GM12865 (cell line): ENCODE measurements at places on chromosomes 16 and 17.
A peak's percentile ranks its signal among the peaks of the same experiment; 100 is the strongest.

DNA sequence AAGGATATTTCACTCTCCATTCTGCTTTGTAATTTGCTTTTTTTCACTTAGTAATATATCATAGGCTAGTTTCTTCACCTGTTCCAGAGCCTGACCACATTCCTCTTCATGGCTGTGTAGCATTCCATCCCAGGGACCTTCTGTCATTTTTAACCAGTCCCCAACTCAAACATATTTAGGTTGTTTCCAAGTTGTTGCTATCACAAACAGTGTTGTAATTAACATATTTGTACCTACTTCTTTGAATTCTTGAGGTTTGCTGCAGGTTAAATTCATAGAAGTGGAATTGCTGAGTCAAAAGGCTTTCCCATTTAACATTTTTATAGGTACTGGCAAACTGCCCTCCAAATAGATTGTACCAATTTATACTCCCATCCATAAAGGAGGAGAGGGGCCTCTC is 65.1 kb upstream of the MED9 start:
- DNase-seq = no peak

DNA sequence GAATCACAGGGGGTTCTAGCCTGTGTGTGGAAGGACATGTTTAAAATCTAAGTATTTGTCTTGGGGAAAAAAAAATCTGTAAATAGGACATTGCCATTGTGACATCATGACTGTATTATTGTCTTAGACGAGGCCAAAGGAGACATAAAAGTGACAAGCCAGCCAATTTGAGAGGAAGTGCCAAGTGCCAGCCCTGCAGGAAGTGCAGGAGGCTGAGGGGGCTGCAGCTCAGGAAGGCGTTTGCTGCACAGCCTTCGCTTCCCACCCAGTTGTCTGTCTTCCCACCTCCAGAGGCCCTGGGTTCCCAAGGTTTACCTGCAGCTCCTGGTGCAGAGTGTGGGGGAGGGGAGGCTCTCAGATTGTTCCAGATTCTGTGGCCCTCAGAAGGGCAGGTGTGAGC is 1.3 kb downstream of the ADCY7 start:
- no peak for DNase-seq

GRCh38 chr17:57861000-57861789 is 11.4 kb upstream of the MRPS23 start:
- DNase-seq = peak; percentile 42

- DNase-seq = no peak
Observed at GRCh38 chr16:57667526-57668262, 412 bp upstream of the ADGRG3 start.

DNA sequence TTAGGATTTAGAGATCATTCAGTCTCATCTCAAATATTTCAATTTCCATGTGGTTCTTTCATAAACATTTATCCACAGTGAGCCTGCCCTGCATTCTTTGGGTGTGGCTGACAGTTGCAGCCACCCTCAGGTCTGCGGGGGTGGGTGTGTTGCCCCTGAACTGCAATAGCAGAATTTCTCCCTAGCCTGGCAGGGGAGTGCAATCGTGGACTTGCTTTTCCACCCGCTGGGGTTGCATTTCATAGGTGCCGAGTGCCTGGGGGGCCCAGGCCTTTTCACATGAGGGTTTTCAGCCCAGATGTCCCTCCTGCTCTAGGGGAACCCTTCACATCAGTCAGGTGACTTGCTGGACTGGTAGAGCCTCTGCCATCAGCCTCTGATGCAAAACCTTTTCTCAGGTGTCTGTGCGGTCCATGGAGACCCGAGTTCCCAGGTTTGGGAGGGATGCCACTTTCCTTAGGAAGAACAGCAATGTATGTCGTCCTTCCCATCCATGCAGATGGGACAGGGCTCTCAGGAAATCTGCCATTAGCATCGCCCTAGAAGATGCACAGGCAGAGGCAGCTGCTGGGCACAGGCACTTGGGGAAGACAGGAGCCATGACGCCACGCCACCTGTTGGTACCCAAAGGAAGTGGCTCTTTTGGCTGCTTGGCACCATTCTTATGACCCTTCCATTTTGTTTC is 2.4 kb upstream of the USP36 start:
- peak; percentile 81 for DNase-seq

- DNase-seq = no peak
Observed at GRCh38 chr17:57569853-57570252, 175.2 kb downstream of the CCDC182 start.

- DNase-seq = no peak
Observed at GRCh38 chr17:83150369-83151055, 71.1 kb downstream of the METRNL start.

- no peak for DNase-seq
Observed at GRCh38 chr17:37182786-37183465, 192.9 kb upstream of the C17orf78 start.

DNA sequence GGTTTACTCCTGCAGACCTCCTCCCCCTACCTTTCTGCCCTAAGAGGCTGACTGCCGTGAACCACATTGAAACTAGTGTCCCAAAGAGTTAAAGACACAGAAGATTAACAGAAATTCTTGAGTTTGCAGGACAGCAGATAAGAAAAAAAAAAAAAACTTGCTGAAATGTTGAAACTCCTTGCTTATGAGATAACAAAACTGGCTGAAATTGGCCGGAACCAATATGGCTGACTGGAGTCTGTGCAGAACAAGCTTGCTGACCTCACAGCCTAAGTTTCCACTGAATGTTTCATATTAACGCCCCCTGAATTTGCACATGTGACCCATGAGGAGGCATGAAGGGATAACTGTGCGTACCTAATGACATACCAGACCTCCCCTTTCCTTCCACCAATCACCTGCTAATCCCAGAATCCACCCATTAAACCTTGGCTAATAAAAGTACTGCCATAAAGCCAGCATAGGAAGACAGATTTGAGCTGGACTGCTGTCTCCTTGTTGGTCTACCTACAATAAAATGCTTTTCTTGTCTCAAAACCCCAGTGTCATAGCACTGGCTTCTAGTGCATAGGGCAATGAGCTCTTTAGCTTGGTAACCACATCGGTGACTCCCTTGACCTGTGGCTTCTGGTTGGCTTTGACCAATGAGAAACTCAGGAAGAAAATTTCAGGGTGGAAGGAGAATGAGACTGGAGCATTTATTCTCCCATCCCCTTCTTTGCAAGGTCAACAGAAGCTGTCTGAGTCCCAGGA is 80.1 kb downstream of the PMP22 start:
- DNase-seq = no peak

GRCh38 chr16:76653390-76654026 is 376.3 kb downstream of the CNTNAP4 start:
- DNase-seq = peak; percentile 73

DNA sequence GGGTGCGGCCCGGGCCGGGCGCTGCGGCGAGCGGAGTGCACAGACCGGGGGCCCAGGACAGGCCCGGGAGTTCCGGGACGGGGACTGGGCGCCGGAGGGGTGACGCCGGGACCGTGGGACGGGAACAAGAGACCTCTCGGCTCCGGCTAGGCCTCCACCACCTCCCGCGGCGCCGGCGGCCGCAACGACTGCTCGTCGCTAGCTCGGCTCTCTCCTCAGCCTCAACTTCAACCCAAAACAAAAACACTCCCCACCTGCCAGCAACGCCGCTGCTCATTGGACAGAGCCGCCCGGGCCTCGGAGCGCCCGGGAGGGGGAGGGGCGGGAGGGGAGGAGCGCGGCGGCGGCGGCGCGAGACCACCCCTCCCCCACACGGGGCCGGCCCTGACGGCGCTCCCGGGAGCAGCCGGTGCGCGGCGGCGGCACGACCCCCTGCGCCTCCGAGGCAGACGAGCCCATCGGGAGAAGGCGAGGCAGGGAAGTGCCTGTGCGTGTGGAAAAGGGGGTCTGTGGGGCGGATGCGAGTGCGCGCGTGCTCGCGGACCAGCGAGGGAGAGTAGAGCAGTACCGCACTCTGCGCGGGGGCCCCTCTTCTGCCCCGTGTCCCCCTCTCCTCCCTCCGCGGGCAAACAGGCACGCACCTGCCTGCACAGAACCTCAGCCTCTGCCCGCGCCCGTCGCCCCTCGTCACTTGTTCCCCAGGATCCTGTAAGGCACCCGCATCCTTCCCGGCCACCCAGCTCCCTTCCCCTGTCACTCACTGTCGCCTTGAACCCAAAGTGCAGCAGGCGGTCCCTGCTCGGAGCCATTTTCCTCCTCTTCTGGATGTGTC is at the start of gene FBXL20:
Gene FBXL20 (minus strand): TSS at position 215 of the 832 bp plus-strand sequence. CDS start 224 bp downstream, outside the sequence.
- DNase-seq = peak; percentile 92

GRCh38 chr17:38405654-38406053 is 22.6 kb upstream of the ARHGAP23 start:
- no peak for DNase-seq

DNA sequence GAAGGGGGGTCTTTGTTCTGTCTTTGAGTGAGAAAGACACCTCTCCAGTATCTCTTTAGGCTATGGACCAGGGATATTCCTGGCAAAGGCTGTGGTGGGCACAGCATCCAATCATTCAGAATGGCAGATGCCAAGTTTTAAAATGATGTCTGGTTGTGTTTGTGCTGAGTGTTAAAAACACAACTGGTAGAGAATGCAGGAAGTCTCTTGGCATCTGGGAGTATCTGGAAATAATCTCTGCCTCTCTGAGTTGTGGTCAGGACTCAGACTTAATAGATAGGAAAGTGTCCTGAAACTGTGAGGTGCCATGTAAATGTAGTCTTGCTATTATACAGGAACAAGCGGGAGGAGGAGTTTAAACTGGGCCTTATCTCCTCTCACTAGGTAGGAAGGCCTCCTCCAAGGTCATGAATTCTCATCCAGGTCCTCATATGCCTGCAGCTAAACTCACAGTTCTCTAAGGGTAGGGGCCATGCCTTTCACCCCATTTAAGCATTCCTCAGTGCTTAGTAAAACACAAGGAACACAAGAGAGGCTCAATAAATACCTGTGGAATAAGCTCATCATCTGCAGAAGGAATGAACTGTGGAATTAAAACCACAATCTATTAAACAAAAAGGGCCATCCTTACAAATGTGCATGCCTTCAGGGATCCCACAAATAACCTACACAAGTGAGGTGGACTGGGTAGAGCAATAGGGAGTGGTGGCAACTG is 317.6 kb downstream of the CBLN1 start:
- DNase-seq = no peak

- DNase-seq = no peak
Observed at GRCh38 chr16:17769065-17769464, 298.3 kb upstream of the XYLT1 start.

- DNase-seq = no peak
Observed at GRCh38 chr17:21676281-21677111, 15.8 kb upstream of the KCNJ18 start.

DNA sequence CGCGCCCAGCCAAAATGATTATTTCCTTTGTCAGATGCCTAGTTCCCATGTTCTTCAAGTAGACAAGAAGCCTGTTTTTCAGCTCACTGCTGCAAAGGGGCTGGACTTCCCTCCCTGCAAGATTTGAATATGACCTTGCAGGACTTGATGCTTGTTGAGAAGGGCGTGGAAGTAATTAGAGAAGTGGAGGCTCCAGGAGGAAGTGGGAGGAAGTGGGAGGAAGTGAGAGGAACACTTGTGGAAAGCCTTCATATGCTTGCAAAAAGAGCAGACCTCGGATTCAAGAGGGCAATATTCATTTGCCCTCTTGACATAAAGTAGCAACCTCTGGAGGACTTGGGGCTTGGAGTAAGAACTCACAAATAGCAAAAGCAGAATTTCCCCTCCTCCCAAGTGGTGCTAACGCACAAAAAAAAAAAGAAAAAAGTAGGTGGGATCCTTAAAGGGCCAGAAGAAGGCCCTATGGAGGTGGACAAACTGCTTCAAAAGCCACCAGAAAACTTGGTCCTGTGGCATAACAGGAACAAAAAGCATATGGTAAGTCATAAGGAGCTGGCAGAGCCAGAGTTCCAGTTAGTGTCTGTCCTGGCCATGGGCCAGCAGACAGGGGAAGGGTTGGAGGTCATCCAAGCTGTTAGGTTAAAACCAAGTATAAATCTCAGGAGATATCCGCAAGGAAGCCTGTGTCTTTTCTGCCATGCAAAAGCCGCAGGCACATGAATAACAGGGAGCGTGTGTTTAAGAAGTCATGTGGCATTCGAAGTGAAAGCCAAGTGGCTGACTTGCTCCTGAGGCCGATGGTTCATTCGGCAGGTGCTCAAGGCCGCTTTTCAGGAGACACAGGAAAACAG is 20.6 kb upstream of the PRKAR1A start:
- DNase-seq = peak; percentile 52

DNA sequence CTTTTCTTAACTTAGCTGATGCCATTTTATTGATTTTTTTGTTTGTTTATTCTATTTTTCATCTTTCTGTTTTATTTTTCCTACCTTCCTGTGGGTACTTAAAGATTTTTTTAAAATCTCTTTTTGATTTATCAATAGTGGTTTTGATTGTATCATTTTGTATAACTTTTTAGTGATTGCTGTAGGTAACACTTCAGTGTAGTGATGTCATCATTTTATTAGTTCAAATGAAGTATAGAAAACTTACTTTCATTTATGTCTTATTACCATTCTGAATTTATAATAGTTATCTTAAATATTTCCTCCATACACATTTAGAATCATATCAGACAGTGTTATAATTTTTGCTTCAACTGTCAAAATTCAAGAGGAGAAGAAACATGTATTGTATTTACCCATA is 115.9 kb downstream of the PHKB start:
- DNase-seq = no peak

GRCh38 chr17:20273741-20274500 is 193.4 kb downstream of the LGALS9B start:
- no peak for DNase-seq

GRCh38 chr17:10198509-10199249 is at the start of gene GAS7:
TSS of gene GAS7 (minus strand) at chr17:10198606.
- peak; percentile 41 for DNase-seq

- DNase-seq = no peak
Observed at GRCh38 chr17:42672038-42672437, 4.8 kb downstream of the PLEKHH3 start.

GRCh38 chr16:88618182-88618955 is 20.0 kb upstream of the IL17C start:
- DNase-seq = no peak

GRCh38 chr17:82638183-82638773 is 10.0 kb downstream of the WDR45B start:
- DNase-seq = no peak

DNA sequence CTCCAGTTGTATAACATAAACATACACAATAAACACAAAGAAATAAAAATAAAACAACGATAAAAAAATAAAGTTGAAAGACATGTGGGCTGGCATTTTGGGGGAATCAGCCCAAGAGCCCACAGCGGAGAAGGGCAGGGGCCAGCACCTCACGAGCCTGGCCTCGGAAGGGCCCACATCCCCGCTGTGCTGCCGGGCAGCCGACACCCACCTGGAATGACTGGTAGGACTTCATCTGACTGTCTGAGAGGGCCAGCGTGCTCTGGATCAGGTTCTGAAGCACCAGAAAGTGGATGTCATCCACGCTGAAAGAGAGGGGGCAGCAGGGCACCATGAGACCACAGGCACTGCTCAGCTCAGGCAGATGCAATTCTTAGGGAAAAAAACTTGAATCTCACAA is 73.5 kb downstream of the GTF3C1 start:
- DNase-seq = no peak

- DNase-seq = no peak
Observed at GRCh38 chr17:8117980-8118768, at the start of gene ALOXE3. TSS of gene ALOXE3 (minus strand) at chr17:8118514. CDS start at chr17:8117990, 524 bp downstream.

GRCh38 chr16:80231888-80232287 is 308.9 kb upstream of the DYNLRB2 start:
- DNase-seq = peak; percentile 72
